ENCODE measurements at places on chromosomes 6 and 20.

DNA sequence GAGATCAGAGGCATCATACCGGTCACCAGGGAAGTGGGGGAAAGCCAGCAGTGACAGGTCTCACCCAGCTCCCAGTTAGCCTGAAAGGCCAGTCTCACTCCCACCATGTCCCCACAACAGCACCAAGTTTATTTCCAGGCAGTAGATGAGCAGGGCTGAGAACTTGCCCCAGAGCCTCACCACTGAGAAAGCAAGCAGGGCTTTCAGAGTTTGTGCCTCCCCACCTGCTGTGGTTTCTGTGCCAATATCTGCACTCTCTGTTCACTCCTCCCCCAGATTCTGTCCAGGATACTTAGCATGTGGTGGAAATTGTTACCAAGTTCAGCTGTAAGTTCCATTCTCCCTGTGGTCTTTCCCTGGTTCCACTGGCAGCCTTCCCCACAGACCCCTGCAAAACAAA, 255.0 kb upstream of the HTR1E start:
- no peak for DNase-seq

DNA sequence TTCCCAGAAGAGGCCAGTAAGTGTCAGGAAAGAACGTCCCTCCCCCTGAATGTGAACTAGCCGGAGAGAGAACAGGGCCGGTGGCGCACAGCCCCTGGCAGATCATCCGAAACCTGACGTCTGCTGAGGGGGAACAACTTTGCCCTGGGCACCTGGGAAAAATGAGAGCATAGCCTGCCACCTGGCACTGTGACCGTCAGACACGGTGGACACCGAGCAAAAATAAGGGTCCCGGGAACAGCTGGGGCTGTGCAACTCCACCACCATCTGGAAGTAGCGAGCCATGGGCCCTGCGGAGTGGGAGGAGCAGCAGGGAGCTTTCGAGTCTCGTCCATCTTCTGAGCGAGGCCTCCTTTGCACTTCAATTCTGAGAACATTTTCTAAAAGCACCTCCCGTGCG, 110.8 kb downstream of the EDN3 start:
- no peak for DNase-seq

- no peak for DNase-seq
Observed at GRCh38 chr6:122393351-122393896, 6.0 kb upstream of the HSF2 start.

DNA sequence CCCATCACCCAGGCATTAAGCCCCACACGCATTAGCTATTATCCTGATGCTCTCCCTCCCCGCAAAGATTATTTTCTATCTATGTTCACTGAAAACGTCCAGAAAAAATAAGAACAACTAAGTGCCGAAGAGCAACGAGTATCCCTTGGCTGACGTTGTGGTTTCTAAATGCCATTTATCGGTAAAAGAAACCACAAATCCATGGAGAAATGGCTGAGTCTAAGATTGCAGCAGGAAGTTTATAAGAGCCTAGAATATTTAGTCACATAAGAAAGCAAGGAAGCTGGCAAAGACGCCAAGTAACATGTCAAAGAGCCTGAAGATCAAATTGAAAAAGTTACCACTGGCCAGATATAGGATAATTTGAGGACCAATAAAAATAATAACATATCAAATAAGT, 18.1 kb upstream of the NOX3 start:
- no peak for DNase-seq

GRCh38 chr6:142845624-142846458, 99.1 kb downstream of the HIVEP2 start:
- no peak for DNase-seq

DNA sequence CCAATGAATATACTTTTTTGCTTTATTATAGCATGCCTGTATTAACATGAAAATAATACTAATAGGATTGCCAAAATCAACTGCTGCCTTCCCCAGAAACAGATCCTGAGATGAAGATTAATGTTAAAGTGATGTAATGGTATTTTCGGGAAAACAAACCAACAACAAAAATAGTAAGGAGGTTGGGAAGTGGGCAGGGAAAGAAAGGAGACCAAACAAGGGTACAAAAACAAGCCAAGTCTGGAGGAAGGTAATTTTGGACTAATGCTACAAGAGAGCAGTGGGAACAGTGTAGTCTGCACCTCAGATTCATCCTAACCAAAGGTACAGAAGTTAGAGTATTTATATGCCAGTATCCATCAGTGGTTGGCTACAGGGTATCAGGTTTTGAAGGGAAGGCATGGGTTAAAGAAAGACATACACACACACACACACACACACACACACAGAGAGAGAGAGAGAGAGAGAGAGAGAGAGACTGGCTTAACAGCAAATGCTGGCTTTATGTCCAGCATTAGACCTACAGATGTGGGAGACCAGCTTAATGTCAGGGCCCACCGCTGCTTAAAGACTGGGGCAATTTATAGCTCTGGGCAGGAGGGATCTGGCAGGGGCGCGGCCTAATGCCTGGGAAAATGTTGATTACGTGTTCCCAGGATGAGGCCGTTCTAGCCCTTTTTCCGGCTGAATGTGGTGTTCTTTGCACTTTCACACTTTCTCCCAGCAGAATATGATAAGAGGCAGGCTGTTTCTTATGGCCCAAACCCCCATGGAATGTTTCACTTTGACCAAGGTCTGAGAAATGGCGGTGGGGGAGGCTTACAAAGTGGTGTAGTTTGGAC, 3.8 kb upstream of the SLC17A1 start:
- no peak for DNase-seq

DNA sequence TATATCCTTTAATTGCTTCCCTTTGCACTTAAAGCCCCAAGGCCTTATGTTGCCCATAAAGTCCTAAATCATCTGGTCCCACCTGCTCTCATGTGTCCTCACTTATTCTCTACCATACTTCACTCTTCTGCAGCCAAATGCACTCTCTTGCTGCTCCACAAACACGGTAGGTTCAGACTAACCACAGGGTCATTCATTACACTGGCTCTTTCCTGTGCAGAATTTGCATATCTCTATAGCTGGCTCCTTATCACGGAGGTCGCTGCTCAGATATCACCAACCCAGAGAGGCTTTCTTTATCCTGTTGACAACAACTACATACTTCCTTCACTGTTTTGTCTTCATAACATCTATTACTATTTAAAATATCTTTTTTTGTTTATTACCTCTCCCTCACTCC, 86.8 kb downstream of the MOXD1 start:
- no peak for DNase-seq

- no peak for DNase-seq
Observed at GRCh38 chr20:16111852-16112412, 461.3 kb downstream of the KIF16B start.
